ENCODE measurements at places on chromosomes 1 and 21.

- no peak for DNase-seq
Measured at GRCh38 chr1:212506666-212507065, 73.9 kb downstream of the NENF start.

DNA sequence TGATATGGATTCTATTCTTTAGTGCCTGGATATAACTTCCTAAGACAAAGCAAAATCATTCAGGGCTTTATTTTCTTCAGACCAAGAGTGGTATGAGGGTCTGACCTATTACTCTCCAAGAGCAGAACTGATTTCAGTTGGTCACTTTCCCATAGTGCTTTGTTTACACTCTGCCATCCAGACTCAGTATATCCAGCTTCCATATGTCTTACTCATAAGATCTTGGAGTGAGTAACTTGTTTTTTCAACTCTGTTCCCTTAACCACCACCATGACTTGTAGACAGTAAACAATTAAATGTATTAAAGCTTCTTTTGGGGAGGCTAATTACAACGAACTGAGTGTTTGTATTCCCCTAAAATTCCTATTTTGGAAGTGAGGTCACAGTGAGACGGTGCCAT lies 83.4 kb downstream of the USP24 start:
- no peak for DNase-seq

DNA sequence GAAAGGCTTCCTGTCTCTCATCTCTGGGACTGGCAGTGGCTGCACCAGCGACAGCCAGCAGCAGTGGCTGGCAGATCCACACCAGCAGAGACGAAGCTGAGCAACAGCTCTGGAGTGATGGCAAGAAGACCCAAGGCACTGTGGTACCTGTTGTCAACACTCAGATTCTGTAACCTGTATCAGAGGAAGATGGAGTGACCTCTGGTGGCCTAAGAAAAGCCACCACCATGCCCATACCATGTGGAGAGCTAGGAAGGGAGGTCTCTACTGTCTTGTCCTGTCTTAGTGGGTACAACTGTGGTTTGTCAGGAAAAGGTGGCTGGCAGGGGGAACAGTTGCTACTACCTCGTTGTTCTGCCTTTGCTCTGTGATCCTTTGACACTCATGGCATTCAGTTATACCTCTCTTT lies 22.5 kb upstream of the RHBDL2 start:
- no peak for DNase-seq

GRCh38 chr21:34043333-34043732 lies 30.0 kb upstream of the MRPS6 start:
- no peak for DNase-seq

- no peak for DNase-seq
Measured at GRCh38 chr1:94579876-94580294, 38.3 kb upstream of the F3 start.

GRCh38 chr1:1440262-1441001 lies 4.9 kb downstream of the VWA1 start:
- no peak for DNase-seq

DNA sequence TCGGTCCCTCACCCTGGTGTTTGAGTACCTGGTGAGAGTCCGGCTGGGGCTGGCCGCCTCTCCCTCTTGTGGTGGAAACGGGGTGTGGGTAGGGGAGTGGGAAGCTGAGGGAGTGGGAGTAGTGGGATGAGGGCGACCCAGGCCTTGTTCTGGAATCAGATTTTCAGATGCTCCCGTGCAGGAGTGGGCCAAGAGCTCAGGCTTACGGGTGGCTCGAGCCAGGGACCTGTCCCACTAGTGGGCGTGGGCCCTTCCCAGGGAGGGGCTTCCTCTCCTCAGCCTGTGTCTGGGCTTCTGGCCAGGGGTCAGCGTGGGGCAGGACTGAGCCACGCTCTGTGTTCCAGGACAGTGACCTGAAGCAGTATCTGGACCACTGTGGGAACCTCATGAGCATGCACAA lies 22.0 kb downstream of the CDK18 start:
- no peak for DNase-seq

DNA sequence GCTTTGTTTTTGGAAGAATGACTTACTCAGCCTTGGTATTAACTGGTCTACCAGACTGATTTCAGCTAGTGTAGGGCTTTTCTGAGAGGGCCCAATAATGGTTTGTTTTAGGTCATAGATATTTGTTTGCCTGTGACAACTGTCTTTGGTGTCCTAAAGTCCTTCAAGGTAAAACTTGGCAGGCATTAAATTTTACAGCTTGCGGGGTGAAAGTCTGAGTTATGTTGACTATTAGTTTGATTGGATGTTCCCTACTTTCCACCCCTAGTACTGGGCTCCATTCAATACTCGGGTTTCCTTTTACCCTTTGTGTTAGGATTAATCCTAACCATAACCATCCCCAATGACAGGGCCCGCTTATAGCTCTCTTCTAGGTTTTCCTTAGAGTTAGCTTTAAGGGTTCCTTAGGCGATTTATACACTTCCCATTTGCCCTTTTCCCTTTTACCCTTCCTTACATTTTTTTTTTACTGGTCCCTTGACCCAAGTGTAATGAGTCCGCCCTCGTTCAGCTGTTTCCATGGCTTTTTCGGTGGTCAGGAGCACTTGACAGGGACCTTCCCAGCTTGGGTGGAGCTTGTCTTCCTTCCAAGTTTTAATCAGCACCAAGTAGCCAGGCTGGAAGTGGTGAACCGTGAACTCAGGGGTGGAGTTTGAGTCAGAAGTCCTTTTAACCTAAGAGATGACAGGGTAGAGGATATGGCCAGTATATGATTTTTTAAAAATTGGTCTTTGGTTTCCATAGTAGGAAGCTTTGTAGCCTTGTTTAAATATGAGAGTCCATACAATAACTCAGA lies 28.5 kb upstream of the LCE5A start:
- no peak for DNase-seq

- DNase-seq = no peak
Measured at GRCh38 chr1:22334860-22335550, 116.6 kb upstream of the ZBTB40 start.

DNA sequence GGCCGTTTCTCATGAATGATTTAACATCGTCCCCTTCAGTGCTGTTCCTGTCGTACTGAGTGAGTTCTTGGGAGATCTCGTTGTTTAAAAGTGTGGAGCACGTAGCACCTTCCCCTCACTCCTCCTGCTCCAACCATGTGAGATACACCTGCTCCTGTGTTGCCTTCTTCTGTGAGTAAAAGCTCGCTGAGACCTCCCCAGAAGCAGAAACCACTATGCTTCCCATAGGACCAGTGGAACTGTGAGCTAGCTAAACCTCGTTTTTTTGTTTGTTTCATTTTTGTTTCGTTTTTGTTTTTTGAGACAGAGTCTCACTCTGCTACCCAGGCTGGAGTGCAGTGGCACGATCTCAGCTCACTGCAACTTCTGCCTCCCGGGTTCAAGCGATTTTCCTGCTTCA lies 198.6 kb downstream of the NCAM2 start:
- no peak for DNase-seq

GRCh38 chr1:3915551-3916121 lies 15.6 kb upstream of the C1orf174 start:
- DNase-seq = no peak

- no peak for DNase-seq
Measured at GRCh38 chr1:228058172-228058948, 24.1 kb upstream of the ARF1 start.

DNA sequence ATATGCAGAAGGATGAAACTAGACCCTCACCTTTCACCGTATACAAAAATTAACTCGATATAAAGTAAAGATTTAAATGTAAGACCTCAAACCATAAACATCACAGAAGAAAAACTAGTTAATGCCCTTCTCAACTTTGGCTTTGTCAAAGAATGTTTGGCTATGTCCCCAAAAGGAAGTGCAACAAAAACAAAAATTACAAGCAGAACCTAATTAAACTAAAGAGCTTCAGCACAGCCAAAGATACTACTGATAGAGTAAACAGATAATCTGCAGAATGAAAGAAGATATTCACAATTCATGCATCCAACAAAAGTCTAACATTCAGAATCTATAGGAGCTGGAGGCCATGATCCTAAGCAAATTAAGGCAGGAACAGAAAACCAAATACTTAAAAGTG lies 824.6 kb upstream of the NEGR1 start:
- DNase-seq = no peak

- DNase-seq = no peak
Measured at GRCh38 chr1:77594366-77595112, 87.9 kb downstream of the ZZZ3 start.

DNA sequence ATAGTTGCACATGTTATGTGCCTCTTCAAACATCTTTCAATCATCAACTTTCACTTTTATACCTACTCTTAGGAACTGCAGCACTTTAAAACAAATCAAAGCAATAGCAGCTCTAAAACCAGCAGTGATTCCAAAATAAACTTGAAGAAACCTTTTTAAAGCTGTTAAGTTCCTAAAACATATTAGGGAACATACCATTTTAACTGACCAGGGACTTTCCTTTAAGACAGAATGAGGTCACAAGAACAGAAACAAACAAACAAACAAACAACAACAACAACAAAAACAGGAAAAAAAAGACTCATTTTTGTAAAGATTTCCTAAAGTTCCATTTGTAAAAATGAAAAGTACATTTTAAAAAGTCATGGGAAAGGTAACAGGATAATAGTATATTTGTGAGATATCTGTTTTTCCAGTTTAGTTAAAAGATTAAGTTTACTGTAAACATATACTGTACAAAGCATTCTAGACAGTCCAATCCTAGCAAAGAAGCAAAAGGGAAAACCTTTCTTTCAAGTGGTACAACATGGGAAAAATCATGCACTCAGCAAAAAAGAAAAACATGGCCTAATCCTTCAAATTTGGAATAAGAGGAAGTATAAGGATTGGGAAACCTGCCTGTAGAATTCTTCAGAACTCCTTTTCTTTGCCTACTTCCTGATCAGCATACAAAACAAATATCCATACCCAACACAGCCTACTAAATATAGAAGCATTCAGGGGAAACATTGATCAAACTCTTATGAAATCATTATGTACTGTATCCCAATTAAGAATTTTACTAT lies 45.5 kb downstream of the EPS15 start:
- DNase-seq = no peak

- DNase-seq = no peak
Measured at GRCh38 chr1:16612332-16613172, 812 bp downstream of the NBPF1 start.

DNA sequence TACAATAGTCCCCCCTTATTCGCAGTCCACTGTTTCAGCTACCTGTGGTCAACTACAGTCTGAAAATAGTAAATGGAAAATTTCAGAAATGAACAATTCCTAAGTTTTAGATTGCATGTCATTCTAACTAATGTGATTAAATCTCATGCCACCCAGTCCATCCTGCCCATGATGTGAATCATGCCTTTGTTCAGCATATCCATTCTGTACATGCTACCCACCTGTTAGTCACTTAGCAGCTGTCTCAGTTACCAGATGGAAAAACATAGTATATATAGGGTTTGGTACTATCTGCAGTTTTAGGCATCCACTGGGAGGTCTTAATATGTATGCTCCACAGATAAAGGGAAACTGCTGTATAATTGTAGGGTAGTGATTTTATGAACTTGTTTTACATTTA lies 16.6 kb upstream of the HAO2 start:
- DNase-seq = no peak

GRCh38 chr1:231919239-231919885 lies 292.8 kb downstream of the DISC1 start:
- no peak for DNase-seq

GRCh38 chr1:218772575-218772974 lies 401.1 kb upstream of the LYPLAL1 start:
- DNase-seq = no peak

GRCh38 chr1:162973381-162973795 lies 95.8 kb upstream of the RGS4 start:
- DNase-seq = no peak

DNA sequence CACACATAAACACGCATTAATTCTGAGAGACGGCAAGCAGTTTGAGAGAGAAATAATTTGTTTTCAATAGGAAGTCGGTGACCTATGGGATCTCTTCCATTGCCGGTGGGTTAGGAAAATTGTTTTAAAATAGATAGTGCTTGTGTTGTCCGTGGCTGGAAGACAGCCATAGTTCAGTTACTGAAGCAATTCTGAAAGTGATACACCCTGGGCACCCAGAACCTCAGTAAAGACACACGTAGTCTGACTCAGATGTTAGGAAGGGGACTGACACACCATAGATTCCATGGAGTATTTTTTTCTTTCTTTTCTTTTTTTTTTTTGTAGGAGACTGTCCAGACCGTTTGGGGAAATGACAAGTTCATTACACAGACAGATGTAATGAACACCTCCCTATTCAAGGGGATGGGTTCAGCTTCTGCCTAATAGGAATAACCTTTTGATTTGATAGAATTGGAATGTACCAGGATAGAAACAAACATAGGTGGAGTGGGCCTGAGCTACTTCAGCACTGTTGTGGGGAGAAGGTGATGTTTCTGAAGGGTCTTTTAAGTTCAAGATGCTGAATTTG lies 1.6 kb downstream of the C1orf21 start:
- DNase-seq = no peak

- no peak for DNase-seq
Measured at GRCh38 chr1:14773396-14774025, 175.0 kb downstream of the KAZN start.

DNA sequence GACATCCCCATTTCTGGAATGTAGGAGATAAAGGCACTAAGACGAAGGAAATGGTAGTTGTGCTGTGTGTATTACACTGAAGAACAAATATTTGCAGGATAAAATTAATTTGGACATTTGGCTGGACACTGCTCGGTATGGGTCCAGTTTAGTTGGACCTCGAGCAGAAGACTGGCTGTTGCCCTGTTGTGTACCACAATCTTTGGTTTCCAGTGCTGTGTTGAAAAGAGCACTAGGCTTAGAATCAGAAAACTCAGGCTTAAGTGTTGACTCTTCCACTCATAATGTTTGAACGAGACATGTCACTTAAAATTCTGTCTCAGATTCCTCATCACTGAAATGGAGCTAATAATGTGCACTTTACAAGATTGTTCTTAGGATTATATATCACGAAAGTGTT lies 1.2 kb upstream of the ARPC5 start:
- DNase-seq = no peak

GRCh38 chr1:198283222-198283621 lies 126.4 kb downstream of the NEK7 start:
- DNase-seq = no peak

DNA sequence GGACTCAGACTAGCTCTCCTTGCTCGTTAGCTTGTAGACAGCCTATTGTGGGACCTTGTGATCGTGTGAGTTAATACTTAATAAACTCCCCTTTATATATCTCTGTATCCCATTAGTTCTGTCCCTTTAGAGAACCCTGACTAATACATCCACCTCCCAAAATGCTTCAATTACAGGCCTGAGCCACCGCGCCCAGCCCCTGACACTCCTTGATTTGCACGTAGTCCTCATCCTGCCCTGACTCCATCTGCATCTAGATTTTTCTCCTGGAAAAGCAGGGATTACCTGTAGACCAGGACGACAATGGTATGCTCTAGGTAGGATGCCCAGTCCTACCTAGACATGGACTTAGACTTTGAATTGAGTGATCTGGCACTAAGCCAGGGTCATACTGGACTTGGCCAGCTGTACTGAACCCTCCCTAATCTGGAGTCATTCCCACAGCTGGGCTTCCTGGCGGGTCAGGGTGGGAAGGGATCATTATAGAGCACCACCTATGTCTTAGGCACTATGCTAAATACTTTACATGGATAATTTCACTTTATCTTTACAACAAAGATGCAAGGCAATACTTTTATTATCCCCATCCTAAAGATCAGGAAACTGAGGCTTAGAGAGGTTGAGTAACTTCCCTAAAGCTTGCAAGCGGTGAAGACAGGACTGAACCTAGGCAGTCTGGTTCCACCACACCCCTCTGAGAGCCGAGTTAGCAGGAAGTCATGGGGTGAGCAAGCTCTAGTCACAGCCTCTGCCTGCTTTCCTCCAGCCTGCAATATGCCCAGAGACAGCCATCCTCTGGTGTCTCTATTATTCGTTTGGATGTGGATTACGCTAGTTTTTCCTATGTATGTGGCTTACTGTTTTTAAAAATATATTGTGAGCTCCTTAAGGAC lies 89.4 kb downstream of the DTL start:
- no peak for DNase-seq

Data from naive B cell (primary cell).